ENCODE measurements at places on chromosomes 3 and 15.

- DNase-seq: no peak
Measured at GRCh38 chr3:134708671-134709070, 57.8 kb upstream of the KY start.

- DNase-seq: no peak
Measured at GRCh38 chr15:30969724-30970123, 21.7 kb downstream of the MTMR10 start.

DNA sequence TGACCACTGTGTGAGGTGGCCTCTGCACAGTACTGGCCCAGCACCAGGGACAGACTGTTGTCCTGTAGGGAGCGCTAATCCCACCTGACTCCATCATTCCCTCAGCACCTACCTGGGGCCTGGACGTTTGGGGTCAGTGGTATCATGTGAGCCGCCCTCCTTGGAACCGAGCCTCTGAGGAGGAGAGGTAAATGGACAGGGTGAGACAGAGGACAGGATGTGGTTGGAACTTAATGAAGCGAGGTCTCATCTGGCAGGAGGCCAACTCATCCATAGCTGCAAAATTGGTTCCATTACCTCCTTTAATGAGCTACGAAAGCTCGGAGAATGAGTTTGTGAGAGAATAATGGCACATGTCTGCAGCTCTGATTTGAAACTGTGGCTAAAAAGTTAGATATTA lies 13.9 kb downstream of the MAPKAPK3 start:
- DNase-seq: no peak

DNA sequence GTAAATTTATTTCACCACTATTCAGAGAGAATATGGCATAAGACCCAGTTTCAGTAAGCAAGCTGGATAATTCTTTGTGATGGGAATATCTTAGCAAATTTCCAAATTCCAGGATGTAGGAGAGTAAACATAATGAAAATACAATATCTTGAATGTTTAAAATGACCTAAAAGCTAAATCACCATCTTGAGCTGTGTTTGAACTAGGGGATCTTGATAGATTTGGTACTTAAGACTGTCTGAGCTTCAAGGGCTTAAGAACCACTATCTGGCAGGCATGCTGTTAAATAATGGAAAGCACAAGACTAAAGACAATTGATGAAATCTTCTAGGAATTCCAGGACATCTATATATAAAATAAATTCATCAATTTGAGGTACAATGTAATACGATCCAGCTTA lies 217.7 kb downstream of the ATP8B4 start:
- DNase-seq: no peak

DNA sequence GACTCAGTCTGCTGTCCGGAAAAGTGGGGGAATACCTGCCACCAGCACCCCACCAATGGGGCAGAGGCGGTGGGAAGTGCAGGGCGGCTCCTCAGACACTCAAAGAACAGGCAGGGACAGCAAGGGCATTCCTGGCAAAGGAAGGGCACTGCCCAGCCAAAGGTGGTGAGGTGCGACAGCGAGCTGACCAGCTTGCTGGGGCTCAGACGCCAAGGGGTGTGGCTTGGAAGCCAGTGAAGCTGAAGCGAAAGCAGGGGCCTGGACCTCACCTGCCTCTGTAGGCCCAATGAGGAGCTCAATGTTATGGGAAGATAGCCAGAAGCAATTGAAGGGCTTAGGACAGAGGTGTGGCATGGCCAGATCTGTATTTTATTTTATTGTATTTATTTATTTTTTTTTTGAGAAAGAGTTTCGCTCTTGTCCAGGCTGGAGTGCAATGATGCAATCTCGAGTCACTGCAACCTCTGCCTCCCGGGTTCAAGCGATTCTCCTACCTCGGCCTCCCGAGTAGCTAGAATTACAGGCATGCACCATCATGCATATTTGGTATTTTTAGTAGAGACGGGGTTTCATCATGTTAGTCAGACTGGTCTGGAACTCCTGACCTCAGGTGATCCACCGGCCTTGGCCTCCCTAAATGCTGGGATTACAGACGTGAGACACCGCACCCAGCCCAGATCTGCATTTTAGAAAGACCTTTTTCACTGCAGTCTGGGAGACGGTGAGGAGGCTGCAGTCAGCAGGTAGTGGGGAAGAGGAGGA lies 4.4 kb upstream of the LMAN1L start:
- no peak for DNase-seq

DNA sequence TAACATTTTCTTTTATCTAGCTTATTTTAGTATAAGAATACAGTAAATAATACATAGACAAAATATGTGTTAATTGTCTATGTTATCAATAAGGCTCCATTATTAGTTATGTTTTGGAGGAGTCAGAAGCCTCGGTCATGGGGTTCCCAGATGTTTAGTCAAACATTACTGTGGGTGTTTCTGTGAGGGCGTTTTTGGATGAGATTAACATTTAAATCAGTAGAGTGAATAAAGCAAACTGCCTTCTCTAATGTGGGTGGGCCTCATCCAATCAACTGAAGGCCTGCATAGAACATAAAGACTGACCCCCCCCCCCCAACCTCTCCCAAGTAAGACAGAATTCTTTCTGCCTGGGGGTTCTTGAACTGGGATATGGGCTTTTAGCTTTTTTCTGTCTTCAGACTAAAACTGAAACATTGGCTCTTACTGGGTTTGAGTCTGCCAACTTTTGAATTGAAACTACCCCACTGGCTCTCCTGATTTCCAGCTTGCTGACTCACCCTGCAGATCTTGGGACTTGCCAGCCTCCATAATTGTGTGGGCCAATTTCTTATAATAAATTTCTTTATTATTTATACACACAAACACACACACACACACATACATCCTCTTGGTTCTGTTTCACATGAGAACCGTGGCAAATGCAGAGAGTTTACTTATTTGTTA lies 192.0 kb downstream of the TPRG1 start:
- no peak for DNase-seq

GRCh38 chr3:25665315-25666280 lies 891 bp upstream of the TOP2B start:
- peak; percentile 32 for DNase-seq

DNA sequence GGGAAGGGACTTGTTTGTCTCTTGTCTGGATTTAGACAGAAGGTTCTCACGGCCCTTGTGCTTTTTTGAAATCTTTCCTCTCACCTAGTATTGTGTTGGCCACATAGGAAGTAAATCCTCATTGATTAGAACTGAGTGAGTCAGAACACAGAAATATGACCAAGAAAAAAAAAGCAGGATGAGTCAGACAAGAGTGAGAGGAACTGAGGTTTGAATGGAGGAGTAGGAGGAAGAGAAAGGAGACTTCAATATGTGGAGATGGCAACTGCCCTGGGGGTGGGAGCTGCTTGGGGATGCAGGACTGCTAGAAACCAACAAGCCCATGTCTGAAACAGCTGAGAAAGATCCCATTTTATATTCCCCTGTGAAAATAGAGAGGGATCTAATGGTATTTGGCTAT lies 194.1 kb upstream of the ZBTB20 start:
- DNase-seq: no peak

DNA sequence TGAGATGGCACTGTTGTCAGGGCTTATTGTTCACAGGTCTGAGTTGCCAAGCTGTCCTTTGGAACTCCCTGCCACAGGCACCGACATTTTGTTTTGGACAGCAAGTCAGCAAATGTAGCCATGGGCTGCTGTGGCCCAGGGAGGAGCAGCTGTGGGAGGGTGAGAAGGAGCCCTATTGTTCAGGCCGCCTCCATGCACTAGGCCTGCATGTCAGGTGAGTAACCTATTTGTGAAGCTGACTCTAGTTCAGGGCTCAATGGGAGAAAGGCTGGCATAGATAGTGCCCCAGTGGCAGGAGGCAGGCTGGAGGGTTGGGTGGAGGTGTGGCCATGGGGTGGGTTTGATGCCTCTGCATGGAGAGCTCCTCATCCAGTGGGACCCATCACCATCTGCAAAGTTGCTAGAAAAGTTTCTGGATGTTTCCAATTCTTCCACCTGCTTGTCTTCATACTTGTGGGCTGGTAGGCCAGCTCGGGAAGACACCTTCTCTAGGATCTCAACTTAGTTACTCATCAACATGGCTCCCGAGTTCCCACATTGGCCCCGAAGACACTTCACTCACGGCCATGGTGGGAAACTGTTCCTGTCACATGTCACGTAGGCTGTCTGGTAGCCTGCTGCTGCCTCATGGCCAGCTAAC lies 19.5 kb downstream of the AMOTL2 start:
- no peak for DNase-seq

DNA sequence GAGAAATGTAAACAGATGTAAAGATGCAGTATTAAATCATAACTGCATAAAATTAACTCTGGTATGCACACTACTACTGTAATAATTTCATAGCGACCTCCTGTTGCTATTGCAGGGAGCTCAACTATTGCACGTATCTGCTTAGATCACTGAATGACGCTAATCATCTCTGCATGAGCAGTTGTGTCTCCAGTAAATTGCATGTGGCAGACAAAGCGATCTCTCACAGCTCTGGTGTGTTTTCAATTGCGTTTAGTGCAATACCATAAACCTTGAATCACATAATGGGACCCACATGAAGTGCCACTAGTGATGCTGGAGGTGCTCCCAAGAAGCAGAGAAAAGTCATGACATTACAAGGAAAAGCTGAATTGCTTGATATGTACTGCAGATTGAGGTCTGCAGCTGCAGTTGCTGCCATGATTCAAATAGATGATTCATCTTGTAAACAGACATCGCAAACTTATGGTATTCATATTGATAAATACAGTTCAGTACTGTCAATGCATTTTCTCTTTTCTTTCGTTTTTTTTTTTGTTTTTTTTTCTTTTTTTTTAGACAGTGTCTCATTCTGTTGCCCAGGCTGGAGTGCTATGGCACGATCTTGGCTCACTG lies 30.2 kb upstream of the LCTL start:
- DNase-seq: no peak

GRCh38 chr3:30984855-30985749 lies 90.6 kb upstream of the GADL1 start:
- DNase-seq: no peak

DNA sequence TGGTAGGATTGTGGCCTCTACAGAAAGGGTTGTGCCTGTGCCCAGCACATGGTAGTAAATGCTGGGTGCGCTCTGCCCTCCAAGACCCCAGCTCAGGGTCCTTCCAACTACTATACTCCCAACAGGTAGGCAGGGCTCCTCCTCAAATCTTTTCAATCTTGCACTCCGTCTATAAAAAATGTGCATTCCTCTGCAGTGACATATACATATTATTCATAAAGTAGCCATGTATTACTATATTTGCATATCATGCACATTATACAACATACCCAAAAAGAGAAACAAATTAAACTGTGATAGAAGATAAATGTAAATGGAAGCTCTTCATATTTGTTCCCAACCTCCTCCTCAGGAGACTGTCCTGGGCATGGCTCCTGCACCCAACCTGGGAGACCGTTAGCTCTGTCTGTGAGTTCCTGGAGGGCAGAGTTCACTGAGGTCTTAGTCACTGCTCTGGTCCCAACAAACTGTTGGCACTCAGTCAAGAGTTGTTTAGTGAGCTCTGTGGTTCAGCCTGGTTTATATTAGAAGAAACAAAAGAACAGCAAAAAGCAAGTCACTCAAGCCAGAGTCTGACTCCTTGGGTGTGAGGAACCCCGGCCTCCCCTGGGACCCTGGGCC lies 47.7 kb upstream of the GRIP2 start:
- DNase-seq: no peak

DNA sequence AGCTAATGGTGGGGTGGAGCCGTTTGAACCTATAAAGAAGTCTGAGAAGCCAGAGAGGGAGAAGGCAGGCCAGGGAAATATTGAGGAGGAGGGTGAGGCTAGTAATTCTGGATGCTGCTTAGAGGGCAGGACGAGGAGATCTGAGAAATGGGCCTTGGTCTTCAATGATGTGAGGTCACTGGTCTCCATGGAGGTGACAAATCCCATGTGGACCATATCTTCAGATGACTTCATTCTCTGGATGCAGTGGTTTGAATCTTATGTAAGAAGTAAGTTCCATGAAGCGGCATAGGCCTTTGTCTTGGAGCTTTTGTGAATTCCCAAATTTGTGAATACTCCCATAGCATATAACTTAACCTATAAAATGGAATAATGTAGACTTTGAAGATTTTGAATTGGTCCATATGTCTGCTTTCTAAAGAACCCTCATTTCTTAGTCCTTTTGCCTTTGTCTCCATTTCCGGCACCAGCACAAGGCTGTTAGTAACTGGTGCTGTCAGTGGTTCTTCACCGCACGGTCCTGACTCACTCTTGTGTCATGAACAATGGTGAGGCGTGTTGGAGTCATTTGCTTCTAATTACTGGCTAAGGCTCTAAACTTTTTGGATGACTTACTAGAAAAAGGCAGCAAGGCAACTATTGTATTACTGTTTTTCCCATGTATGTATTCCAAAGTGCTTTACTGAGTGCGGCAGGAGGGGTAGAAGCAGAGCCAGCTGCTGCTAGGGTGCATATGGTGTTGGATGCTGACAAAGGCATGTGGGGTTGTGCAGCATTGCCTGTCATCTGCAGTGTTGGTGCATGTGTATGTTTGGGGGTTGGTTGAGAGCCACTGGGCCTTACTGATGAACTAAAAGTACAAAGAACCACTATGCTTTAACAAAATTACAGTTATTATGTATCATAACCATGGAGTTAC lies 279.3 kb upstream of the C2CD4B start:
- DNase-seq: no peak

GRCh38 chr3:111917300-111917699 lies 58.2 kb downstream of the PHLDB2 start:
- no peak for DNase-seq

GRCh38 chr15:20645956-20646355 lies 104.4 kb upstream of the GOLGA6L6 start:
- DNase-seq: no peak

DNA sequence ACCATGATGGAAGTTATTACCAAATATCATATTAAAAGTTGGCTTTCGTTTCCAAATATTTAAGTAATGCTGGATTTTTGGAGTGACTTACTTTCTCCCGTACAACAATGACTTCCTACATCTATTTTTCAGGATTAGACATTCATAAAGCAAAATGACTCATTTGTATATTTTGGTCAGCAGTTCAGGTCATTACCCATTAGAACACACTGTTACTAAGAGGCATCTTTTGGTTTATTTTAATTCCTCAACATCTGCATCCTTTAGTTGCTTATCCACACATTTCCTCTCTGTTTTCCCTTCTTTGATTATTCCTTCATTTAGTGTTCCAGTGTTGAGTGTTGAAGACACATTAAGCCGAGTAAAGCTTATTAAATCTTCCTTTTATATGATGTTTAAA lies 348.2 kb downstream of the NAALADL2 start:
- no peak for DNase-seq

DNA sequence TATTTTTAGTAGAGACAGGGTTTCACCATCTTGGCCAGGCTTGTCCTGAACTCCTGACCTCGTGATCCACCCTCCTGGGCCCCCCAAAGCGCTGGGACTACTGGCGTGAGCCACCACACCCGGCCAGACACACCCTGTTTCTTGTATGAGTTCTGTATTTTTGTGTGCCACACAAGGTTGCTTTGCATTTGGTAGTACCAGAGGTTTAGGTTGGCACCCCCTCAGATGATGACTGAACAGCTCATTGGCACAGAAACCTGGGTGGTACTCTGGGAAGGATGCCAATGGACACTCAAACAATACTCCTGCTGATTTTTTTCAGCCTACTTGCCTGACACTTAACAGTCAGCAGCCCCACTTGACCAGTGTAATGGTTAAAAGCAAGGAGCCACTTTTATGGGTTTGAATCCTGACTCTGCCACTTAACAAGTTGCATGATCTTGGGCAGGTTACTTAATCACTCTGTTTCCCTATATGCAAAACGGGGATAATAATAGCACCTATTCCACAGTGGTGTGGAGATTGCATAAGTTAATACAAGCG lies 39.2 kb upstream of the BCL2A1 start:
- DNase-seq: no peak

Measured in SIG-M5 (cell line).